Activated CD4-positive, alpha-beta T cell treated with anti-CD3 and anti-CD28 coated beads for 36 hours (primary cell): ENCODE measurements at places on chromosomes 11 and 22.
A peak's percentile ranks its signal among the peaks of the same experiment; 100 is the strongest.

GRCh38 chr11:59771605-59772004, 16.4 kb downstream of the STX3 start:
- DNase-seq, result no peak

DNA sequence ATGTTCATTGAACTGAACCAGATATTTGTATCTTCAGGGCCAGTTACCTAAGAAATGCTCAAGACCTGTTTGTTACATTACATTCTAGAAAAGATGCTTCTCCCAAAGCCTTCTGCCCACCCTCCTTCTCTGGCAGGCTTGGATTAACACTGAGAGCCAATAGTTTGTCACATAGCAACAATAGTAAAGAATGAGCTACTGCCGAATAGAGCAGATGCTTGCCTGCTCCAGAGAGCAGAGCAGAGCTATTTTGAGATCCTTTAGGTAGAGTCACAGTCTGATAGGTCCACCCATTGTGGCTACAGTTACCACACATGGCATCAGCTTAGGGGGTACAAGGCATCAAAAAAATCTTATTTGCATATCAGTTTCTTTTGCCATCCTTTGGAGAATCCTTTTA, 13.5 kb upstream of the EP300 start:
- DNase-seq, result no peak

DNA sequence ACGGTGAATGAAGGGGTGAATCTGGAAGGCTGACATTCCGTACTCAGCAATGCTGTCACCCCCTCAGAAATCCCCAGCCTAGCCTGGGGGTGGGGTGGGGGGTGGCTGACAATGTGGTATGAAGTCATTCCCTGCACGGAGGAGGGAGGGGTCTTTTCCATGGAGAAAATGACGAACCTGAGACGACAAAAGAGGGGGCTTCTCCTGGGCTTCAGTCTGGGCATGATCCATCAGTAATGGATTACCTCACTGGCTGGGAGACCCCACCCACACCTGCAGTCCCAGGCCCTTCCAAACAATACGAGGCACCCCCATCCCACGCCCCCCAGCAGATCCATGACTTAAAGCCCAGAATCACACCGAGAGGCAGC, 1.0 kb downstream of the KIAA0930 start:
- DNase-seq, result no peak

GRCh38 chr11:23023319-23023718, 163.0 kb upstream of the CCDC179 start:
- no peak for DNase-seq

GRCh38 chr11:118002541-118003423, 16.6 kb downstream of the IL10RA start:
- DNase-seq, result peak; percentile 85

DNA sequence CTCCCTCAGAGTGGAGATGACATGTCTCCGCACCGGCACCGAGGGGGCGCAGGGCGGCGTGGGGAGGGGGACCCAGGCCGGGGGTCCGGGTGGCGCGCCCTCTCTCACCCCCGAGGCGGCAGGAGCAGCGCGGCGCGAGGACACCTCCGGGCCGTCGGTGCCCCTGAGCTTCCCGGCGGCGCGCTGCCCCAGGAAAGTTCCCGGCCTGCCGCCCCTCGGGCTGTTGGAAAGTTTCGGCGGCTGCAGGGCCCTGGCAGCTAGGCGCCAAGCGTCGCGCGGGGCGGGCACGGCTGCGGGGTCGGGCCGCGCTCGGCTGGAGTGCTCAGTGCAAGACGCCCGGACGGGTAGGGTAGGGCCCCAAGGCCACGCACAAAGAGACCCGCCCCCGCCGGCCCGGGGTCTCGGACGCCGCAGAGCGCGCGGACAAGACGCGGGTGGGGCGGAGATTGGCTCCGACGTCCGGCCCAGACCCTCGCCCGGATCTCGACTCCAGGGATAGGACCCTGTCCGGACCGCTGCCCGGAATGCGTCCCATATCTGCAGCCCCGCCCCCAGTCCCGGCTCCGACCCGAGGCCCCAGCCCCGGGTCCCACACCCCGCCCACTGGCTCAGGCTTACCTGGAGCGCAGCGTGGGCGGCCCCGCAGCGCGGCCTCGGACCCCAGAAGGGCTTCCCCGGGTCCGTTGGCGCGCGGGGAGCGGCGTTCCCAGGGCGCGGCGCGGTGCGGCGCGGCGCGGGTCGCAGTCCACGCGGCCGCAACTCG, 471 bp downstream of the ARVCF start:
- DNase-seq, result peak; percentile 39

DNA sequence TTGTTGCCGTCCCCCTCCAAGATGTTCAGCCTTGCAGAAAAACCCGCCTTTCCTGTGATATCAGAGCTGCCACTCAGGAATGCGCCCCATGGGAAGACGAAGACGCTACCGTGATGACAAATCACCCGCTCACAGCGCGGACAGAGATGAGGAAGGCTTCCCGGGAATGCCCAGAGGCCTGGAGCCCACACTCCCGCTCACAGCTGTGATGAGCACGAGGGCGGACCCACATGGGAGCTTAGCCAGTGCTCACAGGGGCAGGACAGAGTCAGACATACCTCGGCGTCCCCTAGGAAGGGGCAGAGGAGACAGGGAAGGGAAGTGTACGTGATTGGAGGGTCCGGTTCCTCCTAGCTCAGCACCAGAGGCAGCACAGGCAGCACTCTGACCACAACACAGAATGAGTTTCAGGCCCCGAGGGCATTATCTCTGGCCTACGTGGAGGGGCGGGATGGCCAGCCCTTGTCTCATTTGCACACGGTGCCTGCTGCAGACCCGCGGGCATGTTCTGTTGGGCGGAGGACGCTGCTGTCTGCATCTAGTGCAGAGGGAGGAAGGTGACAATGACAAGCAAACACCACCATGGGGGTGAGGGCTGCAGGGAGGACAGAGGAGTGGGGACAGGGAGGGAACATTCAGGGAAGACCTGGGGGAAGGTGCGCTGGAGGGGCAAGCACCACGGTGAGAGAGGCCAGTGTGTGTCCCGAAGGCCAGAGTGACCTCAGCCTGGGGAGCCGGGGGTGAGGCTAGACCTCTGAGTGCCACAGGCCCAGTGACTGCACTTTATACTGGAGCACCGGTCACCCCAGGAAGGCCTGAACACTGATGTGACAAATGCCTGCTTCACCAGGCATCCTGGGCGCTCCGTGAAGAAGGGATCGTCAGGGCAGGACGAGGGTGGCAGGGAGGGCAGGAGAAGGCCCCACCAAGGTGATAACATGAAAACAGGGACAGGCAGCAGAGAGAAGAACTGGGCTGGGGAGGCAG, 79.6 kb downstream of the CELSR1 start:
- DNase-seq, result no peak

DNA sequence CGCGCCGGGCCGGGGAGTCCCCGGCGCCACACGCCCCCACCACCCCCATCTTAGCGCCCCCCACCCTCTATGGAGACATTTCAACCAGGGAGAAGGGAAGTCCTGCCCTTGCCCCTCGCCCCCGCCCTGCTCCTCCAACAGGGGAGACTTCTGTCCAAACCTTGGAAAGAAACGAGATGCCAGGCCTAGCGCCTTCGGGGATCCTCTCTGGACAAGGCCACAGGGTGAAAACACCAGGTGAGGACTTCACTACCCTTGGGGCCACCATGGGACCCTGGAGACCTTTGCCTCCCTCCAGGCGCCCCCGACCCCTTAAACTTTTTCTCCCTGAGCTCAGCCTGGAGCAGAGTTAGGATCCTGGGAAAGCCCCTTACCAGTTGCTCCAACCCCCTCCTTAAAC, 11.6 kb upstream of the NPAS4 start:
- DNase-seq, result no peak

GRCh38 chr22:34623580-34623979, 442.4 kb upstream of the ISX start:
- no peak for DNase-seq

- no peak for DNase-seq
Measured at GRCh38 chr22:42670046-42670445, 20.9 kb upstream of the CYB5R3 start.

- DNase-seq, result no peak
Measured at GRCh38 chr11:66885950-66886440, 29.1 kb downstream of the LRFN4 start.

DNA sequence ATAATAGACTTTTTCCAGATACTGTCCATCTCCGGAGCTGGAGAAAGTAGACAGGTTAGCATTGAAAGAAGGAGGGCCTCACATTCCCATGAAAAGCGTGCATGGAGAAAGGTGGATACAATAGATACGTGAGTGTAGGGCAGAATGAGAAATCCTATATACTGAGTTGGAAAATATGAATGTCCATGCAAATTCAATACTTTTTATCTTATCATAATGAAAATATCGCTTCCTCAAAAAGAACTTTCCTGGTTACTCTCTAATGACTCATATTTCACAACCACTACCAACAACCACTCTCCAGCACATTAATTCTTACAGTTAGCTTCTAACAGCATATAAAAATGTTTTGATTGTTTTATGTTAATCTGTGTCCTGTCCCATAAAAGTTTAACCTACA, 22.0 kb upstream of the MS4A6A start:
- DNase-seq, result no peak

- DNase-seq, result no peak
Measured at GRCh38 chr22:49306632-49307480, 520.8 kb downstream of the BRD1 start.
